ENCODE measurements at places on chromosomes 4 and X.

DNA sequence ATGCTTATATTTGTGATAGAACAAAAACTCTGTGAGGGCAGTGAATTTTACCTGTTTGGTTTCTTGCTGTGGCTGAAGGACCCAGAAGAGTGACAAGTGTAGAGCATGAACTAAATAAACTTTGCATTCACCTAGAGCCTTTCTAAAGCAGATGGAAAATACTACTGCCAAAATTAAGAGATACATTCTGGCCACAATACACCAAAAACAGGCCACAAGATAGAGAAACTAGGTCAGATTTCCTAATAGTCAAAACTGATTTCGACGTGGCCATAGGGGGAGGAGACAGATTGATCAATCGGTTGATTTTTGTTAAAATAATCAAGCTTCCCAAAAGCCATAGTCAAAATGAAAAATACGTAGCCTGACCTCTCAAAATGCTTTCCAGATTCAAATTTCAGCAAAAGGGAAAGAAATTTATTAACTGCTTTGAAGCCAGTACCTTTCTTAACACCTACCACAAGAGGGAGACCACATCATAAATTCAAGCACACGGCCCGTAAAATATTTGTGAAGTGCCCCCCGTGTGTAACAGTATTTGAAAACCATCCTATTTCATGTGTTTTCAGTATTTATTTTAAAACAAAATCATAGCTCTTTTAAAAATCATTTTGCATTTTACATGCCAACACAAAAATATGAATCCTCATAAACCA, 132.4 kb downstream of the CORIN start:
- no peak for DNase-seq

- no peak for DNase-seq
Observed at GRCh38 chr4:109378076-109378475, 55.5 kb upstream of the SEC24B start.

GRCh38 chr4:139530833-139531427, 25.1 kb downstream of the SETD7 start:
- DNase-seq, result no peak

DNA sequence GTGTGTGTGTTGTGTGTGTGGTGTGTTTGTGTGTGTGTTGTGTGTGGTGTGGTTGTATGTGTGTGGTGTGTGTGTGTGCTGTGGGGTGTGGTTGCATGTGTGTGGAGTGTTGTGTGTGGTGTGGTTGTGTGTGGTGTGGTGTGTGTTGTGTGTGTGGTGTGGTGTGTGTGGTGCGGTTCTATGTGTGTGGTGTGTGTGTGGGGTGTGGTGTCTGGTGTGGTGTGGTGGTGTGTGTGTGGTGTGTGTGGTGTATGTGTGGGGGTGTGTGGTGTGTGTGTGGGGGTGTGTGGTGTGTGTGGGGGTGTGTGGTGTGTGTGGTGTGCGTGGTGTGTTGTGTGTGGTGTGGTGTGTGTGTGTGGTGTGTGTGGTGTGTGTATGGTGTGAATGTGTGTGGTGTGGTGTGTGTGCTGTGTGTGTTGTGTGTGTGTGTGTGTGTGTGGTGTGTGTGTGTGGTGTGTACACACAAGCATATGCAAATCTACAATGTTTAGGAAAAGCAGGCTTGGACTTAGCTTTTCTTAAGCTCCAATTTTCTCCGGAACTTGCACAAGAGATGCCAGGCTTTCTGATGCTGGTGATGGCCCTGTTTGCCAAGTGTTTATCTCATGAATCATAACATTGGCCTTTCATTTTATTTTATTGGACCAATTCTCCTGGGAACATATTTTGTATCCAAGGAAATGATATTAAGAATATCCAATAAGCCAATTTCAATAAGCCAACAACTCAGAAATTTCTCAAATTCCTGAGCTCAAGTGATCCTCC, 148.7 kb downstream of the SPATA18 start:
- no peak for DNase-seq

GRCh38 chr4:70760662-70761061, 38.9 kb downstream of the RUFY3 start:
- DNase-seq, result no peak

DNA sequence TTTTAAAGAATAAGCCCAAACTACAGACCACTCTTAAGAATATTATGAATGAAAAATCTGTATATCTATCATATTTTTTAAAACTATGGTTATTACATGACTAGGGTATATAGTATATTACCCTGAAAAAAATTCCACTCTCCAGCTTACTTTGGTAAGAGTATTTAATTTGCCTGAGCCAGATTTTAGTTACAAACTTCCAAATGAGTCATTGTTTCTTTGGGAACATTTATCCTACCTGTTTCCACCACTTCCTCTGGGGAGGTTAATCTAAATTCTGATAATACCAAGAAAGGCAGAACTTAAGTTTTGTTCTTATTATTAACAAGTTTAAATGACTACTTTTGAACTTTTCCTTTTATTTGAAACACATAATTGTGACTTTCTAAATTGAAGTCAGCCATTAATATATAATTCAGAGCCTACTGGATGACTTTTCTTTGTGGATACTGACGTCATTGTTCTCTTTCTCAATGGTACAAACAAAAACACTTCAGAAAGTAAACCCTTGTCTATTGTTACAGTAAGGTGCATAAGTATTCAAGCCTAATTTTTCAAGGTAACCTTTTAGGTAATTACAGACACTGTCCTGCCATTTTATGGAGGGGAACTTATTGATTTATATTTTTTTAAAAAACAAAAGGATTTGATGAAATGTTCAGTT, 135.6 kb upstream of the TLL1 start:
- no peak for DNase-seq

- DNase-seq, result no peak
Observed at GRCh38 chr4:151488968-151489367, 80.0 kb downstream of the FHIP1A start.

DNA sequence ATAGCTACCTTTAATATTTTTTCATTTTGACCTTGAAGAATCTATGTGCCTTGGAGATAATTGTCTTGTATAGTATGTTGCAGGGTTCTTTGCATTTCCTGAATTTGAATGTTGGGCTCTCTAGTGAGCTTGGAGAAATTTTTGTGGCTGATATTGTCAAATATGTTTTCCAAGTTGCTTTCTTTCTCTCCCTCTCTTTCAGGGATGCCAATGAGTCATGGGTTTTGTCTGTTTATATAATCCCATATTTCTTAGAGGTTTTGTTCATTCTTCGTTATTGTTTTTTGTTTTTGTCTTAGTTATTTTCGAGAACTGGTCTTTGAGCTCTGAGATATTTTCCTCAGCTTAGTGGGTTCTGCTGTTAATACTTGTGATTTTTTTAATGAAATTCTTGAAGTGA, 20.7 kb downstream of the RAB40AL start:
- DNase-seq, result no peak

- no peak for DNase-seq
Observed at GRCh38 chr4:151691639-151692442, 69.0 kb downstream of the GATB start.

GRCh38 chr4:120753854-120754253, 168.7 kb downstream of the PRDM5 start:
- DNase-seq, result no peak

GRCh38 chr4:159177265-159178150, 74.6 kb downstream of the RAPGEF2 start:
- DNase-seq, result no peak

GRCh38 chr4:155692361-155692760, 25.7 kb downstream of the GUCY1A1 start:
- DNase-seq, result no peak

DNA sequence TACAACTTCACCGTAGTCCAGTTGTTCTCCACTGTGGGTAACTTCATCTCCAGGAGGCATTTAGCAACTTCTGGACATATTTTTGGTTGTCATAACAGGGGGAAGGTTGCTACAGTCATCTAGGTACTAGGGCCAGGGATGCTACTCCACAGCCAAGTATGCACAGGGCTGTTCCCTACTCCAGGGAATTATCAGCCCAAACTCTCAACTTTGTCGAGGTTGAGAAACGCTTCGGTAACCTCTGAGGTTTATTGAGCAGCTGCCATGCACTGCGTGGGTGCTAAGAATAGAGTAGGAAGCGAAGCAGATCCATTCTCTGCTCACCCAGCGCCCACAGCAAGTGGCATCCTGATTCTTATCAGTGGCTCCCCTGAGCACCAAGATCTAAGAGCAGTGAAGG, 8.2 kb downstream of the FGFBP1 start:
- no peak for DNase-seq

- DNase-seq, result no peak
Observed at GRCh38 chrX:66756717-66757116, 117.8 kb upstream of the EDA2R start.

GRCh38 chr4:133270021-133270570, 121.0 kb downstream of the PCDH10 start:
- no peak for DNase-seq

DNA sequence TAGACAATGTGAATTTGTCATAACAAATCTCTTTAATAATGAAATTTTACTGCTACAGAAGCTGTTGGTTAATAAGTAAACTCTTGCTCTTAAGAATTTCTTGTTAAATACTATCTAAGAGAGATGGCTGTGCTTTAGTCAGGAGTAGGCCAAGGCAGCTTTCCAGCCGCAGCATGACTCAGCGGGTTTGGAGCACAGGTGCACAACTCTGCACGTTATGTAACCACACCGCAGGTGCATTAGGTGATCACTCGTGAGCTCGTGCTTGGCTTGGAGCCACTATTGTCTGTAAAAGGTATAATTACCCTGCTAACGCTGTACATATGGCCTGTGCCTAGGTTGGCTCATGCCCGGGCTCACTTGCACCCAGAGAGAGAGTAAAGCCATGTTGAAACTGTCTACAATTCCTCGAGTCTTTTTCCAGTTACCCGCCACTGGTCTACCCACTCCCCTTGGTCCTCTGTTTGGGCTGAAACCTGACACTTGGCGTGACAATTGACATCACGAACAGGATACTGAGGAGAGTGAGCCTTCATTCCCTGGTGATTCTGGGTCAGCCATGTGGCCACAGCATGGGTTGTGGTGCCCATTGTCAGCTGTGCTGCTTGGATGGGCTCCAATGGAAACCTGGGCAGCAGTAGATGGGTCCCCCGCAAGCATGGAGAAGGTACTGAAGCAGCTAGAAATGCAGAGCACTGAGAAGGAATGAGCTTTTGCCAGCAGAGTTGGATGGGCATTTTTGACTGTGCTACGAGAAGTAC, 18.4 kb upstream of the ANAPC4 start:
- DNase-seq, result no peak

DNA sequence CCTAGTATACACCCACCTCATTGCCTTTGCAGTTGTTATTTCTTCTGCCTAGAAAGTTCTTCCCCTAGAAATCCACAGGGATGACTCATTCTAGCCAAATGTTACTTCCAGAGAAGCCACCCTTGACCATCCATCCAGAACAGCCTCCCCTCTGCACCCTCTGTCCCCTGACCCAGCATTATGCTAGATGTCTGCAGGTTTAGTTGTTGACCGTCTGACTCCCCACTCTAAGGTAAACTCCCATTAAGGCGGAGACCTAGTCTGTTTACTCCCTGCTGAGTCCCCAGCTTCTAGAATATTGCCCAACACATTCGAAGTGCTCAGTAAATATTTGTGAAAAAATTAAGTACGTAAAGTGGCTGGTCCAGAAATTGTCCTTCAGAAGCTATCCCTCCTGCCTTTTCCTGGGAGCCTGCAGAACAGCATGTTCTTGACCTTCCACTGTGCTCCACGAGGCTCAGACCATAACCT, 11.0 kb downstream of the SRD5A3 start:
- DNase-seq, result no peak

DNA sequence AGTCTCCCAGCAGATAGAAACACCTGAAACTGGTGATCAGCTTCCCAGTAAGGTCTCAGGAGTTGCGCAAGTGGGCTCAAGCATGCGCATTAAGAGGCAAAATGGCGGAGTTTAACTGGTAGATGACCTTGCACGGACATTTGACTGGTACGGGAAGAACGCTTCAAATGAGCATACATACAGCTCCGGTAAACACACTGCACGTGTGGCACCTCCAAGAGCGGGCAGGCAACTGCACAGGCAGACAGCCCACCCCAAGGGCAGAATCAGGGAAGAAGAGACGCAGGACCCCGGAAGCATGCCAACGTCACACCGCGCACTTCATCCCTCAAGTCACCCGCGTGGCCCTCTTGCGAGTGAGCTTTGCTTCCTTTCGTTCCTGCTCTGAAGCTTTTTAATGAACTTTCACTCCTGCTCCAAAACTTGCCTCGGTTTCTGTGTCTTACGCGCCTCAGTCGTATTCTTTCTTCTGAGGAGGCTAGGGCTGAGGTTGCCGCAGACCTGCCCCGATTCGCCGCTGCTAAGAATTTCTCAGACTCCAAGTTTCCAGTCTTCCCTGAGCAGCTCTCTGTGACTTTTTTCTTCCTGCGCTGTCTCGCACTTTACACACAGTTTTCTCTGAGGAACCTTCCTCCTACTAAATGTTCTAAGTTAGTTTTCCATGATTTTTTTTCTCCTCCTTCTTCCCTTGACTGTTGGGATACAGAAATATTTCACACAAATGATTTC, 180.7 kb upstream of the ZFP42 start:
- DNase-seq, result no peak

DNA sequence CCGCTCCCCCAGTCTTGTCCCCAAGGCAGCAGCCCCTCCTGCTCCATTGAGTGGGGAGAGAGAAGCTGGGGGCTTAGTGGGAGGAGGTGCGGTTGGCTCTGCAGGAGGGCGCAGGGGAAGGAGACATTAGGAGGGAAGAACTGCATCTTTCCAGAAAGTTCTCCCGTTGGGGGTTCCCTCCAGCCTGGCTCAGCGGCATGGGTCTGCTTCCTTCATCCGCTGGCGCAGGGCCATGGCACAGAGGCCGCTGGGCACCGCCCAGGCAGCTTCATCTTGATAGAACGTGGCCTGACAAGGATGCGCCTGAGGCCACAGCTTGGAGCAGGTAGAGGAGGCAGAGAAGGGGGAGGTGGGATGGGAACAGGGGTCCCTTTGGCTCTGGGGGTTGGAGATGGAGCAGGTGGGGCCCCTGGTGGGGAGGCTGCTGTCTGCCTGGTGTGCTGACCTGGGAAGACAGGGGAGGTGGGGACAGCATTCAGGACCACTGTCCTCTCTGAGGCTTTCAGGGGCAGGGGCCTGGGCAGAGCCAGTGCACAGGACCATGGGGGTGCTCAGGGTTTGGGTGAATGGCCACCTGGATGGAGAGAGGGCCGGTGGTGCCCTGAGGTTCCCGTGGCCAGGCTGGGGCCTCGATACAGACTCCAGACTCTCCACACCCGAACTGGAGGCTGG, 12.1 kb downstream of the DOK7 start:
- no peak for DNase-seq

DNA sequence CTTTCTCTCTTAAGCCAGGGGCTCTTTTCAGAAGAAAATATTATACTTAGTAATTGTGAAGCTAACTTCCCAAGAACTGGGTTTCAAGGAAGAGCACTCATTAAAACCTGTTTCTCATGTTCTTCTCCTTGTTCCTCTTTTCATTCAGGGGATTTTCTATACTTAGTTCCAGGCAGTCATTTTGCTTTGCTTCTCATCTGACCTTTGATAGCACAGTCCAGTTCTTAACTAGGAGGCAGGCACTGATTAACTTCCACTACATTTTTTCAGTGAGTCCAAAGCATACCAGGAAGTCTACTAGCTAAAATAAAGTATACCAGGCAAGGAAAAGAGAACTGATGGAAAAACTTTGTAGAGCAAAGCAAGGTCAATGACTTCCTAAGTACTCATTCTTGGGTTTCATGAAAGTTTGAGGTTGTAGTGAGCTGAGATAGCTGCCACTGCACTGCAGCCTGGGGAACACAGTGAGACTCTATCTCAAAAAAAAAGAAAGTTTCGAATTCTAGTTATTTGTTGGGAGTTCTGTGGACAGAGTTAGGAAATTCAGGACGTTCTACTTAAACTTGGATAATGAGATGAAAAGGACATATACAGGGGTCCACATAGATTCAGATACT, 190.1 kb upstream of the HS3ST1 start:
- DNase-seq, result no peak

- DNase-seq, result no peak
Observed at GRCh38 chr4:55157559-55158277, 32.3 kb upstream of the KDR start.

GRCh38 chr4:162162672-162163071, 1.1 kb downstream of the FSTL5 start:
- DNase-seq, result no peak
